OCI-LY7 (cell line): ENCODE measurements at places on chromosomes 6 and 20. TPM values are rescaled to one million over a fixed set of nuclear protein-coding genes. Genes with fewer than 3 reads are reported as not detected.

DNA sequence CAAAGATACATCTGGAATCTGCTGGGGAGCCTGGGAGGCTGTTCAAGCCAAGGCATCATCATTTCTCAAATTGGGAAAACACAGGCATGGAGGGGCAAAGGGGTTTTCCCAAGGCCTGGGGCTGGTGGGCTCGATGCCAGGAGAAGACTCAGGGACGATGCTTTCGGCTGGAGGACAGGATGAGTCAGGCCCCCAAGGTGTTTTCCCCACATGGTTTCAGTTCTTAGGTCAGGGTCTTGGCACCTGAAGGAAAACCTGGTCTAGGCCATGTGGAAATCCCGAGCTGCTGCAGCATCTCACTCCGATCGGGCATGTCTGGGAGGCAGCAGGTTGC lies 348.1 kb downstream of the CDC5L start:
- no peak for DNase-seq

DNA sequence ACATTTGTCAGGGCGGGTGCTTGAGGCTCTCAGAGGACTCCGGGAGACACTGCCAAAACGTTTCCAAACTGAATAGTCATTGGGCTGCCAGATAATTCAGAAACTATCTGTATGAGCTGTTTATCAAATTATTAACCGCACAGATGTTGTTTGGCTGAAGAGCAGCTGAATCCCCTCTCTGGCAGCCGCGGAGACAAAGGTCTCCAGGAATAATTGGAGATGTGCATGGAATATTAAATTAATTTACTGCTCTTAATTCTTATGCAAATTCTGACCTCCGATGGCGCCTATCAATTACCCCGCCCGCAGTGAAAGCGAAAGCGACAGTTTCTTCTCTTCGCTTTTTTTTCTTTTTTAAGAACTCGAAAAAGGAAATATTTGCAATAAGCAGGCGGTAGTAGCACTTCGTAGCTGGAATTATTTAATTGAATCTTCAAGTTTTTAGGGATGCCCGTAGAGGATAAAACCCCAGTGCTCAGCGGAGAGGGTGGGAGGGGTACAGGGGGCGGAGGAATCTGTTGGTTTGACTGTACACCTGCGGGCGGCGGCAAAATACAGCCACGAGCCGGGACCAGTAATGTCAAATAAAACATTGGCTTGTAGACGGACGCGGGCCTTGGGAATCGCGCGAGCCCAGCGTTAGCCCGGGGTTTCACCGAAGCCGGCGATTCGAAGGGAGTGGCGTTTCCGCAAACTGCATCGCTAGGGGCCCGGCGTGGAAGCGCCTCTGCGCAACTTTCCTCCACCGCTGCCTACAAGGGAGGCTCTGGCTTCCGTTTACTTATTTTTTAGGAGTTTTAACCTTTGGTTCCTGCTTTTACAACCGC lies 6.2 kb downstream of the LINC00237 start:
- peak; percentile 69 for DNase-seq

- peak; percentile 92 for DNase-seq
These were observed 7.4 kb upstream of the SLC12A5 start for GRCh38 chr20:46021361-46022359.

DNA sequence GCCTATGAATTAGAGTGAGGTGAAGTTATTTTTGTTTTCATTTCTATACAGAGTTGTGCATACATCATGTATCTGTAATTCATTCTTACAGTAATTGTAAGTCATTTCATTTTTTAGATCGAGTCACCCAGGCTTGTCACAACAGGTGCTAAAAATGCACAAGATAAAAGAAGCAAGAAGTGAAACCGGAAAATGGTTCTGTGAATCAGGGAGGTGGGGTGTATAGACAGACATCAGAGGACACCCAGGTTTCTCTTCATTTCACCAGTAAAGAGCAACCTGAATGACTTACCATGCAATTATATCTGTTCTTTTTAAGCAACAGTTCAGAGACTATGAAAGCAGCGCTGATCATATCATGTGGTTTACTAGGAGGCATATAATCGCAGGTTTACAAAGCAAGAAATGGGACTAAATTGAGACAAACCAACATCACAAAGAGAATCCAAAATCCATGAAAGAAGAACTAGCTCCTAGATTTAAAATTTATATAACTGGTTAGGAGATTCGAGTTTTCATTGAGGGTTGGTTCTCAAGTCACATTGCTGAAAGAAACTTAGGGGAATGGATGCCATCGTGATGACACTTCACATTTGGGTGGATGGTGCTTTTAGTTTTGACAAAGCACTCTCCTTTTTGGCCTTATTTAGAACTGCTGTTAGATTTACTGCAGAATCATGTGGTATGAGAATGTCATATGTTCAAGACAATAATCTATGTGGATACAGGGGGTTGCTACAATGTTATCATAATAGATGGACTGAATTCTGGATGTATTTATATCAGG lies 27.9 kb upstream of the TBC1D7 start:
- DNase-seq = peak; percentile 96

DNA sequence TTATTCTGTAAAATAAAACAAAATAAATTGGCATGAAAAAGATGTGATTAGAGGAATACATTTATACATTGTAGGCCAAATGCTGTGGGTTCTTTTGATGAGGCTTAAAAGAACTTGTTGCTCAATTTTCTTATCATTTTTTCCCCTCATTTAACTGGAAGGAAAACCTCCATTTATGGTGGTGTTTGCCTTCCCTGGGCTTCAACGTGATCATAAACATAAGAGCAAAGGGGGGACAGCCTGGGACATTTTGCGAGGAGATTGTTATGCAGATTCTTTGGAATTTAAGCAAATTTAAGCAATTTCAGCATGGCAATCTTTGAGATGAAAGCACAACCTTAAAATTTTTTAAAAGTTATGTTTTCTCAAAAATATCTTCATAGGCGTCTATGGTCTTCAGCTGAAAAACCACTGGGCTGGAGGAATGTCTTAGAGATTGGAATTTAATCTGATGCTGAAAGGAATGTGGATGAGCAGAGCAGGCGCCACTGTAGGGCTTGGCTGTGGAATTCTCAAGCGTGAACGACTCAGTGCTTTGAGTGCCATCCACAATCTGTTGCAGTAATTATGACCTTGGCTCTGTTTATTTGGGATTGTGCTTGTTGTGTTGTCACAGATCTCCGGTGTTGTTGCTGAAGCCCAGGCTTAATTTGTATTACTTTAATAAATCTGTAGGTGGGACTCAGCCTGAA lies 149.4 kb upstream of the MLIP start:
- DNase-seq = no peak

GRCh38 chr6:134873500-134874388 lies 76.2 kb downstream of the ALDH8A1 start:
- peak; percentile 34 for DNase-seq

- DNase-seq = no peak
These were observed 95.3 kb downstream of the OR2B2 start for GRCh38 chr6:27816906-27817305.

DNA sequence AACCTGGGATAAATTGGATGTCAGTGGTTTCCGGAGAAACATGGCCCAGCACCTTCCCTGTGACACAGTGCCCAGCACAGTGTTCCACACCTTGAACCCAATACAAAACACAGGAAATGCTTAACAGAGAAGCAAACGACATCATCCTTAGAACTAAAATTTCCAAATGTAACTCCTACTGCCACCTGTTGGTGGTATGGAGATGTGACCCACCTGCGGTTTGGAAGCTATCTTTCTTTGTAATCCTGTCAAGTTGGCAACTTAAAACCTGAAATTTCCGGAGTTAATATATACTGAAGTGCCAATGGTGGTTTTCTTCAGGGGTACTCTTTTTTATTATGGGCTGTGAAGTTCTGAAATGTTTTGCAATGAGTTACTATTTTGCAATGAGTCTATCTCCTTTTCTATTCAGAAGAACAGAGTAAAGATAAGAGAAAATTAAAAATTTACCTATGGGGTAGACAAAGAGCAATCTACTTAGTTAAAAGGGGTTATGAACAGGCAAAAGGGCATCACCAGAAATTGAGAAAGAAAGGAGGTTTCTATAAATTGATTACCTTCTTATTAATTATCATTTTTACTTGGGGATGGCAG lies 658.8 kb downstream of the PTPRT start:
- peak; percentile 40 for DNase-seq

- DNase-seq = no peak
These were observed 29.4 kb upstream of the CDH4 start for GRCh38 chr20:61222699-61223098.

Gene GRM4
- 0.85 and 1.3 TPM in 2 replicates for total RNA-seq

Gene ISM1
- total RNA-seq = not detected in 2 replicates

Gene DSE
- total RNA-seq = 6.2 and 7.6 TPM in 2 replicates

Gene CRIP3
- total RNA-seq = 1.7 TPM in 1 of 2 replicates, not detected in the other

Gene RBBP9
- 11.7 and 13.6 TPM in 2 replicates for total RNA-seq

Gene APCDD1L
- not detected in 2 replicates for total RNA-seq

Gene SLC35D3
- not detected in 2 replicates for total RNA-seq
